NAMALWA (cell line): ENCODE measurements at places on chromosomes 16 and 17.

GRCh38 chr17:4358154-4358553 is 8.3 kb downstream of the UBE2G1 start:
- no peak for DNase-seq

DNA sequence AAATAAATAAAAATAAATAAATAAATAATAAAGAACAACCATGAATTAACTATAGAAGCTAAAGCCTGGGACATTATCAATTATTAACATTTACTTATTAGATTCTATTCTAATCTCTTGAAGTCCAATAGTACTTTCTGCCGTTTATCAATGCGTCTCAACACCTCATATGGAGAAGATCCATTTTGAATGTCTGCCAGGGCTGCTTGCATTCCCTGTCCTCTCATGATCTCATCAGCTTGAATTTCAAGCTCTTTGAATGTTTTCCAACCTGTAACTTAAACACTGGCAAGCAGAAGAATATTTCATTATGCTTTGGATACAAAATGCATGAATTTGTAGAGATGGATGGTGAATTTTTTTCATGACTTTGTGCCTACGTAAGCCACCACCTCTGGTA is 191.9 kb upstream of the ANKFN1 start:
- DNase-seq, result no peak

GRCh38 chr17:5485270-5486205 is at the start of gene DERL2:
DERL2 (minus strand) TSS chr17:5486178; CDS start chr17:5486161, 17 bp downstream.
- peak; percentile 44 for DNase-seq

GRCh38 chr16:75486676-75487313 is 8.4 kb downstream of the CHST6 start:
- no peak for DNase-seq

DNA sequence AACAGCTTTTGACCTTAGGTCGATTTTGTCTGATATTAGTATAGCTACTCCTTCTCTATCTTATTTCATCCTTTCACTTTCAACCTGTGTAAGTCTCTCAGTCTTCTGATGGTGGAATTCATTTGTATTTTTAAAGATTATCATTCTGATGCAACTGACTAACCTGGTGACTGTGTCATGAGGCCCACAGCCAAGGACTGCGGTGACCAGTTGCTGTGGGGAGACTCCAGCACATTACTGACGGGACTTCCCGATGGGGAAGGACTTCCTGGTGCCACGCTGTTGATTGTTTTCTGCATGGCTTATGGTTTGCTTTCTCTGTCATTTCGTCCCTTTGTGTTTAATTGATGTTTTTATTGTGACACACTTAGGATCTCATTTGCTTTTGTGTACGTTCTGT is 34.2 kb downstream of the RMI2 start:
- DNase-seq, result no peak

- DNase-seq, result no peak
These were observed 363.9 kb upstream of the TNRC6C start for GRCh38 chr17:77594416-77595209.

GRCh38 chr16:4315186-4316107 is at the start of gene GLIS2:
GLIS2 (plus strand) TSS chr16:4316067; CDS start chr16:4332281, 16,214 bp downstream.
- DNase-seq, result peak; percentile 57

GRCh38 chr16:14362774-14363371 is 267.2 kb downstream of the PARN start:
- no peak for DNase-seq

DNA sequence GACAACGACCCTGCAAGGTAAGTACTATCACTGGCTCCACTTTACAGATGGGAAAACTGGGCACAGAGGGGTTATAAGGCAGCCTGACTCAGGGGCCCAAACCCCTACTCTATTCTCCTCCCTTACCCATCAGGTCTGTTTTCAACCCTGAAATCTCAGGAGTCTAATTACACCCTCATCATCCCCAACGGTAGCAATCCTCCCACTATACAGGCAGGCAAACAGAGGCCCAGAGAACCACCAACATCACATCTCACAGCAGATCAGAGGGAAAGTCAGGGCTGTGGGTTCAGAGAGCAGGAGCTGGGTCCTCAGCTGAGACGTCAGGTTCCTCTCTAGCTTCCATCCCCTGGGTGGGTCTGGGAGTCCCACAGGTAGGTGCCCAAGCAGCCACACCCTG is 16.5 kb downstream of the JUP start:
- DNase-seq, result no peak

- no peak for DNase-seq
These were observed 17.1 kb downstream of the CUEDC1 start for GRCh38 chr17:57938061-57938502.

- DNase-seq, result no peak
These were observed at the start of gene CDH11 for GRCh38 chr16:65121870-65122723. CDH11 (minus strand) TSS chr16:65122063; CDS start chr16:65004869, 117,194 bp downstream.

GRCh38 chr17:8622191-8622590 is 8.3 kb downstream of the MYH10 start:
- DNase-seq, result no peak

DNA sequence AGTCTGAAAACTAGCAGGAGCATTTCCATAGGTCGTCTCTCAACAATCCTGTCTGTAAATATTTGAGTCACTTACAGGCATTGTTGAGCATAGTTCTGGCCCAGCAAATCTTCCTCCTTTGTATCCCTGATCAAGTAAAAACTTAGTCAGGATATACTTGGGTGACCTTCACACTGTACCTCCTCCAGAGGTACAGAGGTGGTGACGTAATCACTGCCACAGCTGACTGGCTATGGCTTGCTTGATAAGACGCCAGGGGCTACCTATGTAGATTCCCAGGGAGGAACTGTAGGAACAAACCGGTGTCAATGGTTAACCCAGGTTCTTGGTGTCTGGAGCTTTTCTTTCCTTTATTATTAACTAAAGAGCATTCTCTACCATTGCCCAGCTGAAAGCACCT is at the start of gene KCNJ16:
Gene KCNJ16 (plus strand): TSS at position 270 of the 400 bp plus-strand sequence. CDS start 56,863 bp downstream, outside the sequence.
- DNase-seq, result no peak

DNA sequence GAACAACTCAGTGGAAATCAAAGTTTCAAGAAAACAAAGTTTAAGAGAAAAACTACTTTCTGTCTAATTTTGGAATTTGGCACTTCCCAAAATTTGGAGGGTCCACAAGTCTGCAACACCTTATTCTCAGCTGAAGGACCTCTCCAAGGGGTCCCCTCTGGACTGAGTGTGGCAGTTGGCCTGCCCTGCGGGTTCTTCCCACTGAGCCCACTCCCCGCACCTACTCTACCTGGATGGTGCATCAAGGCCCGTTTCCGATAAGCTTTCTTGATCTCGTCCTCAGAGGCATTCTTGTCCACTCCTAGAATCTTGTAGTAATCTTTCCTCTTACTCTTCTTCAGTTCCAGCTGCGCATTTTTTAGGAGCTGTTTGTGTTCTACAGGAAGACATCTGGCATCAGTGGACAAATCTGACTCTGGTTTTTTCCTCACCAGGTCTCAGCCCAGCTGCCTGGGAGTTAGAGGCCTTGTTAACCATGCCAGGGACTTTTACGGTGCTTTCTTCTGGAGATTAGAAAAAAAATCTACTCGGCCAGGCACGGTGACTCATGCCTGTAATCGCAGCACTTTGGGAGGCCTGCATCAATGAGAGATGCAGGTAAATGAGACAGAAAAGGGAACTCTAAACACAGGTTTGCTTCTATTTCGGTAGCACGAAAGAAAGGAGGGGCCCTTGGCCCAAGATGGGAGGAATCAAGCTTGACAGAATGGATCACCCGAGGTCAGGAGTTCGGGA is 15.6 kb downstream of the CNP start:
- DNase-seq, result no peak

- no peak for DNase-seq
These were observed 966 bp downstream of the SLFN14 start for GRCh38 chr17:35559495-35560210.
